ENCODE measurements at places on chromosomes 16 and 17.

DNA sequence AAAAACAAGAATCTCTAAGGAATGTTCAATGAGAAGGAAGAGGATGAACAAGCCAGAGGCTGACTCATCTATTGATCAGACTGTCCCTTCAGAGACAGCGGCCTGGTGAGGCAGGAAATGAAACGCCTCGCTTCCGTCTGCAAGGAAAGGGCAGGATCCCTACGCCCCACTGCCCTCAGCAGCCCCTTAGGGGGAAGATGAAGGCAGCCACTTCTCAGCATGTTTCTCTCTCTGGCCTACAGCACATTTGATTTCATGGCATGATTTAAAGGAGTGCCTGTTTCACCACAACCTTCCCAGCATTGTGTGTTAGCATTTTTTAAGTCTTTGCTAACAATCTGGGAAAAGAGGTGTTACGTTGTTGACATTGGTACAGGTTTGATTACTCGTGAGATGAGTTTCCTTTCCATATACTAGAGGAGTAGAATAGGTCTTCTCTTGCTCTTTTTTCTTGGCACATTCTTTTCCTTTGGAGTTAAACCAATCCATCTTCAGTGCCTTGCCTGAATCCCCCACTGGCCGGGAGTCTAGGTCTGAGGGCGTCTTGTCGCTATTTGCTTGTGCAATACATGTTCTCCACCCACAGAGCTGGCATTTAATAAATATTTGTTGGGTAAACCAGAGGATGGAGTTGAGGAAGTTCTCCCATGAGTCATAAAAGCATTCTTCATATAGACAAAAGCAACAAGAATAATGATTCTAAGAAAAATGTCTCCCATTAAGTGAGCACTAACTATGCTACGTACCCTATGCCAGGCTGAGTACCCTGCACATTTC lies 47.4 kb downstream of the RBFOX3 start:
- no peak for DNase-seq

DNA sequence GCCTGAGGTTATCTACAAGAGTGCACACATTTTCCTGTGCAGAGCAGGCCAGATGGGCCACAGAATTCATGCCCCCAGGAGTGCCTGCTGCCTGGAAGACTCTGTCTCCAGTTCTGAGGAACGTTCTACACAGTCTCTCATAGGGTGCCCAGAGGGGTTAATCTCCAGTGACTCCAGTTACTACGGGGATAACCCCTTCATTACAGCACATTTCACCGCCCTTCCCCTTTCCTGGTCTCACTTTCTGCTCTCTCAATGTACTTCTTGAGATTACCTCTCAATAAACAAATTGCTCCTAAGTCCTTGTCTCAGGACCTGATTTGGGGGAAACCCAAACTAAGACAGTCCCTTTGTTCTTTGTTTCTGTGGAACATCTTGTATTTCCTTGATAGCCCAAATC lies 5.7 kb downstream of the CD300H start:
- no peak for DNase-seq

GRCh38 chr16:49311823-49312222 lies 30.2 kb upstream of the CBLN1 start:
- no peak for DNase-seq

GRCh38 chr17:57569853-57570252 lies 175.2 kb downstream of the CCDC182 start:
- no peak for DNase-seq

- no peak for DNase-seq
Measured at GRCh38 chr17:45425125-45425983, 7.3 kb downstream of the ARHGAP27 start.

DNA sequence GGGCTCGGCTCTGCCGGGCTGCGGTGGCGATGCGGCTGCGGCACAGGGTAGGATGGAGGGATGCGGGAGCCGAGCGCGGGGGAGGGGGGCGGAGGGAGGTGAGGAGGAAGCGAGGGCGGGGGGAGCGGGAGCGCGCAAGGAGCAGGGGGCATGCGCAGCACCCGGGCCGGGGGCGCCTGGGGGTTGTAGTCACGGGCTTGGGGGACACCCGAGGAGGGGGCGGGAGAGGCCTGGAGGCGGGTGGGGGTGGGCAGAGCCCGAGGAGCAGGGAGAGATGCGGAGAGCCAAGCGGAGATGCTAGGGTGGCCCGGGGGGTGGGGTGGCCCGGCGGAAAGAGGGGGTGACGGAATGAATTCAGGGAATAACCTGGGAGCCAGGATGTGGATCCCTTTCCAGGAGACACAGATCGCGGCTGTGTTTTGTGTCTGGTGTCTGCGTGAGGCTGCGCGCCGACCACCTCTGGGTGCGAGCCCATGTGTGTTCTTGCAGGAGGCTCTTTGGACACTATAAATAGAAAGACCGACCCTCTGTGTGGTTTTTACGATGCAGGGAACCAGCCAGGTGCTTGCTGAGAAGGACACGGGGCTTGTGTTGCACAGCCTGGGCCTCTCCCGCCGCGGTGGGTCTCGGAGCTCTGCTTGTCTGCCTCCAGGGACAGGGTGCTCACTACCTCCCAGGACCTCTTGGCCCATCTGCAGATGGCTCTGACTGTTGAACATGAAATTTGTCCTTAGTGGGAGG lies at the start of gene STX1B:
STX1B (minus strand) TSS at position 54 of the 741 bp plus-strand sequence. CDS start 242 bp downstream, outside the sequence.
- DNase-seq: peak; percentile 16

DNA sequence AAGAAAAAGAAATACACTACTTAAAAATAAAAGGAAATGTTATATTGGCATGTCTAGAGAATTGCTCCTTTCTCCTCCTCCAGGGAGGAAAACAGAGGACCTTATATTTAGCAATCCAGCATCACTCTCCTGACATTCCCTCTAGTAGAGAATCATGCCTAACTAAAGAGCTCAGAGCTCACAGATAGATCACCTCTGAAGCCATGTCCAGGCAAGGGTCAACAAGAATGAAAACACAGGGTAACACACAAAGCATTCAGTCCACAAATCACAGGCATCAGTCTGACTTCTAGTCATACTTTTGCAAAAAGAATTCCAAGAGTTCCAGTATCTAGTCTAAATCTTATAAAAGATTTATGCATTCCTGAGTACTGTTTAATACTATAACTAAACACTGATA lies 4.4 kb upstream of the HASPIN start:
- DNase-seq: no peak

- no peak for DNase-seq
Measured at GRCh38 chr17:14469971-14470370, 169.1 kb downstream of the HS3ST3B1 start.

DNA sequence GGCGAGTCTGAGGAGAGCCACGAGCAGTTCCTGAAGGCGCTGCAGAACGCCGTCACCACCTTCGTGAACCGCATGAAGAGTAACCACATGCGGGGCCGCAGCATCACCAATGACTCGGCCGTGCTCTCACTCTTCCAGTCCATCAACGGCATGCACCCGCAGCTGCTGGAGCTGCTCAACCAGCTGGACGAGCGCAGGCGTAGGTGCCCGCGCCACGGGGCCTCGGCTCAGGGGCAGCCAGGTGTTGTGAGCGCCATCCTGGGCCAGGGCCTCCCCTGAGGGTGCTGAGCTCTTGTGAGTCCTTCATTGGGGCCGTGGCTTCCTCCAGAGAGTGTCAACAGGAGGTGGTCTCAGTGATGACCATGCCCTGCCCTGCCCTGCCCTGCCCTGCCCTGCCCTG lies 7.4 kb upstream of the MRPL12 start:
- DNase-seq: no peak

GRCh38 chr16:23026784-23027362 lies 122.4 kb downstream of the USP31 start:
- no peak for DNase-seq

GRCh38 chr17:68102318-68102758 lies 66.8 kb downstream of the KPNA2 start:
- no peak for DNase-seq

DNA sequence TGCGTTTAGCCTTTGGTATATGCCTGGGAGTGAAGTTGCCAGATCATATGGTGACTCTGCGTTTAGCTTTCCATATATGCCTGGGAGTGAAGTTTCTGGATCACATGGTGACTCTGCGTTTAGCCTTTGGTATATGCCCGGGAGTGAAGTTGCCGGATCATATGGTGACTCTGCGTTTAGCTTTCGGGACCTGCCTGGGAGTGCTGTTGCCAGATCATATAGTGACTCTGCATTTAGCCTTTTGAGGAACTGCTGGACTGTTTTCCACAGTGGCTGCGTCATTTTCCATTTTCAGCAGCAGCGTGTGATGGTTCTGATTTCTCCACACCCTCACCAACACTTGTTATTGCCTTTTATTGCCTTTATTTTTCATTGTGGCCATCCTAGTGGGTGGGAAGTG lies 73.0 kb downstream of the OR1D5 start:
- no peak for DNase-seq

DNA sequence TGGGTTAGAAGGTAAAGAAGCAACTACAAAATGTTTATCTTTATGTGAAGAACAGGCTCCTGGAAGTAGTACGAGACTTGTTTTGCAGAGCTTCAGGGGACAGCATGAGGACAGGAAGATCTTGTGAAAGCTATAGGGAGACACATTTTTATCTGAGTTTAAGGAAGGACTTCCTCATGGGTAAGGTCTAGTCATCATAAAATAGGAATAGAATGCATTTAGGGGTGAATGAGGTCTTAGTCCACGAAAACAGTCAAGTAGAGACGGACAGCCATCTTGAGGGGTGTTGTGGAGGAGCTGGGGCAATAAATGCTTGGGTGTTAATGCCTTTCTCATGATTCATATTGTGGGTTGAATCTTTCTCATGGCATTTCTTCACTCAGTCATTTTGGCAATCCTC lies 24.3 kb downstream of the KCNJ16 start:
- DNase-seq: no peak

- no peak for DNase-seq
Measured at GRCh38 chr17:82832411-82832810, 7.4 kb downstream of the ZNF750 start.

DNA sequence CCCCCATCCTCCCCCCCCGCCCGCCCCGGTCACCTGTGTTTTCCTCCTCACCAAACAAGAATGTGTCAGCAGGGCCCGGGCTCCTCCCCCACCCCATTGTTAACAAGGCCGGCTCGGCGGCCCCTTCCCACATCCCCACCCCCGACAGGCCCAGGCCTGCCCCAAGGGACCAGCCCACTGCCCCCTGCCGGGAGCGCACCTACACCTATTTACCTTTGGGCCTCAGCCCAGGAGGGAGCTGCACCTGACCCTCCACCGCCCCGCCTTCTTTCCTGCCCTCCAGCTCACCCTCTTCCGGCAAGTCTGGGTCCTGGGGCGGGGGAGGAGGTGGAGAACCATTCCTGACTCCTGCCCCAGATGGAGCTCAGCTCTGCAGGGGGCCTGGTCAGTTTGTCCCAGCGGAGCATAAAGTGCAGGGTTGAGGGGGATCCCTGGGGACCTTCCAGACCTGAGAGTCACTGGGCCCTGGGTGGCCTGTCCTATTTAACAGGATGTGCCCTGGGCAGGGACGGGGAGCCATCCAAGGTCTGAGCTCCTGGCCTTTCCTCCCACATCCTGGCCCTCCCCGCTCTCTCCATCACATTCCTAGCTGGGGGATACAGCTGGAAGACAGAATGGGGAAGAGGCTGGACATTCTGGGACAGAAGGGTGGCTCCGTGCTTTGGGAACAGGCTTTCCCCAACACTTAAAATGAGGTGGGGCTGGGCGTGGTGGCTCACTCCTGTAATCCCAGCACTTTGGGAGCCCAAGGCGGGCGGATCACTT lies 8.3 kb downstream of the FOXJ1 start:
- DNase-seq: no peak

GRCh38 chr16:17404941-17405689 lies 65.6 kb downstream of the XYLT1 start:
- no peak for DNase-seq

GRCh38 chr17:43217614-43218087 lies 6.0 kb downstream of the TMEM106A start:
- no peak for DNase-seq

DNA sequence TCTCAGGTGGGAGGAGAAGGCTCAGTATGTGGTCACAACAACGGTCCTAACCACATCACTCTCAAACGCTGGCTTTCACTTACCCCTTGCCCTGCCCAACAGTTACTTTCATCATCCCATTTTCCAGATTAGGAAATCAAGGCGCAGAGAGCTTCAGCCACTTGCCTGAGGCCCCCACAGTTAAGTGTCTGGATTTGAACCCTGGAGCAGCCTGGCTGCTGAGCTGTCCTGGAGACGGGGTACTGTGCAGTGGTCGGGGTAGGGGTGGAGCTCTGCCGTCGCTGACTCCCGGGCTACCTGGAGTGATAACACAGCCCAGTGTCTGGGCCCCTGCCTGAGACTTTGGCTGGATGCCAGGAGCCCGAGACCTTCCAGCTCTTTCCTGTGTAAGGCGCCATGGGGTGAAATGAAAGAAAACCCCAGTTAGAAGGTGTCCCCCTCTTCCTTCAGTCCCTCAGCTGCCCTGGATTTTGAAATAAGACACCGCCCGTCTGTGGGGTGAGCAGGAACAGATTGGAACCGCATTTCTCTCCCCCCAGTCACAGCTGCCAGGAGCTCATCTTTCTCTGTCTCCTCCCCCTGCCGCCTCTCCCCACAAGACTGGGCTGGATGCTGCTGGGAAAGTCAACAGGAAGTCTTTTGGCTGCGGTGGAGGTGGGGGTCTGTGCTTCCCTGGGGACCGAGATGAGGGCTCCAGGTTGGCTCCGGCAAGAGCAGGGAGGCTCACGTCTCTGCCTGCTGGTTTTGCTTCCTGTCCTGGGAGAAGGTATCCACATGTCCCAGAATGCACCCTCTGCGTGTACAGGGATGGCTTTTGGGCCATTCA lies 280.2 kb downstream of the SEC14L1 start:
- no peak for DNase-seq

GRCh38 chr16:73036074-73036826 lies 11.7 kb downstream of the ZFHX3 start:
- no peak for DNase-seq

GRCh38 chr17:11601661-11602060 lies 3.4 kb downstream of the DNAH9 start:
- no peak for DNase-seq

- DNase-seq: no peak
Measured at GRCh38 chr16:85602402-85603202, 10.5 kb upstream of the GSE1 start.

DNA sequence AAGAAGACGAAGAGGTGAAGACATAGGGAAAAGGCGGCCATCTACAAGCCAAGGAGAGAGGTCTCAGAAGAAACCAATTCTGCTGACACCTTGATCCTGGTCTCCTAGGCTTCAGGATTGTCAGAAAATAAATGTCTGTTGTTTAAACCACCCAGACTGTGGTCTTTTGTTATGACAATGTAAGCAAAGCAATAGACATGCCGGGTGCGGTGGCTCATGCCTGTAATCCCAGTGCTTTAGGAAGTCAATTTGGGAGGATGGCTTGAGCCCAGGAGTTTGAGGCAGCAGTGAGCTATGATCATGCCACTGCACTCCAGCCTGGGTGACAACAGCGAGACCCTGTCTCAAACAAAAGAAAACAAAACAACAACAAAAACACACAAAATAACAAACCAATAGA lies 64.4 kb downstream of the HAPSTR1 start:
- DNase-seq: no peak

- DNase-seq: peak; percentile 80
Measured at GRCh38 chr17:43900183-43900857, 7.0 kb downstream of the MPP2 start.

Data from stimulated activated CD8-positive, alpha-beta memory T cell treated with anti-CD3 and anti-CD28 coated beads, Interleukin-2, amount 100 ng/mL, for 48 hours (primary cell).